AG08396 (cell line): ENCODE measurements at places on chromosomes 3 and 15.

DNA sequence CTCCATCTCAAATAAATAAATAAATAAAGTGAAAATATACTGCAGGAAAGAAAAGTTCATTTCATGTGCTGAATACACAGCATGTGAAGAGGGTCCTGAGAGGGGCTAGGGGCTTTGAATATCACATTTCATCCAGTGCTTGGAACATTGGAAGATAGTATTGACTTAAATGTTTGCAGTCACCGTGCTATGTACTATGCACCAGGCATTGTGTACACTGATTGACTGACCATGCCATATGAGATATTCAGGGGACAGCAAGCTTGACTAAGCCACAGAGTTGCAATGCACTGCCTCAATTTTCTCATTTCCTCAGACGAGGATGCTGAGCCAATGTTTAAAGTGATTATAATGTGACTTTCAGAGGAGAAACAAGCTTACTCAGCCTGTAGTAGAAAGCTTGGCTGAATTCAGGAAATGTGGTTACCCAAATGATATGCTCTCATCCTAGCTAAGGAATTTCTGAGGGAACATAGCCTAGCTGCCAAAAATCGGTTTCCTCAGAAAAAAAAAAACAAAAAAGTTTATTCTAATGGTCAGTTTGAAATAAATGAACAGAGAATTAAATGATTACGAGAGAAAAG is 557.9 kb downstream of the FGF12 start:
- no peak for DNase-seq

GRCh38 chr15:72782274-72783003 is 1.1 kb downstream of the ADPGK start:
- no peak for DNase-seq

DNA sequence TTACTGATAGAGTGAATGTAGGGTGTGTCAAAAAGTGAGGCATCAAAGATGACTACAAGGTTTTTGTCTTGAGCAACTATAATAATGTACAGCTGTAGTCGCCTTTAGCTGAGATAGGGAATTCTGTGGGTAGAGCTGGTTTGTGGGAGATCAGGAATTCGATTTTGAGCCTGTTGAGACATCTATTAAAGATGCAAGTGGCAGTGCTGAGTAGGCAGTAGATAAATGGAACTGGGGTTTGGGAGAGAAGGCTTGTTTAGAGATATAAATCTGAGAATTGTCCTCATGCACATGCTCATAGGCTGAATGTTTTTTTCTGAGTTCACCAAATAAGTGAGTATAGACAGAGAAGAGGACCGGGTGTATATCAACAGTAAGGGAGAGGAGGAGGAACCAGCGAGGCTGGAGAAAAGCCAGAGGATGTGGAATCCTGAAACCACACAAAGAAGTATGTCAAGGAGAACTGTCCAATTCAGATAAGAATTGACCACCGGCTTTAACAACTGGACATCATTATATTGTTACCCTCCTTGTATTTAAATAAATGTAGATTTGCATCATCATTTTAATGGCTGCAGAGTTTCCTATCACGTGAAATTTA is 146.0 kb upstream of the TNIK start:
- no peak for DNase-seq

DNA sequence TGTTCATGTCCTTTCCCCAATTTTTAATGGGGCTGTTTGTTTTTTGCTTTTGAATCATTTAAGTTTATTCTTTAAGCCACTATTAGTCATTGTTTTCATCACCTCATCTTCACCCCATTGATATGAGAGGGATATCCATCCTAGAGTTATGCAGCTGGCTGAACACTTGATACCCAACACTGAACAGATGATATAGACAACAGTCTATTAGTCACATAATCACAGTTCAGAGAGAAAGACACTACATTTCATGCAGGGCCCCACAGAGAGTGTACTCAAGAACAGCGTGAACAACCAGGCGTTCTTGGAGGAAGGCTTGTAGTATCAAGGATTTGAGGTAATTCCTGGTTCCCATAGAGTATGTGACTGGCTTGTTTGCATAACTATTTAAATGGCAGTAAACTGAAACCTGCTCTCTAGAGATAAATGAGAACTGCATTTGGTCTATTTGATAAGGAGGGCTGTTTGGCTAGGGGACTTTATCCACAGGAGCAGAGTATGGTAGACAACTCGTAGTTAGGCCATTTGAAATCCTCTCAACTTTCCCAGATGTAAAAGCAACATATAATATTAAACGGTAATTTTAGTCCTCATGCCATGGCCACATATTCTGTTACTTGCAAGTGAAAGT is 618.7 kb downstream of the SI start:
- no peak for DNase-seq

GRCh38 chr3:56860939-56861338 is 59.2 kb upstream of the ARHGEF3 start:
- no peak for DNase-seq

- no peak for DNase-seq
Measured at GRCh38 chr3:182521339-182521738, 272.0 kb upstream of the ATP11B start.

- DNase-seq = no peak
Measured at GRCh38 chr15:60970246-60971170, 258.6 kb downstream of the RORA start.

DNA sequence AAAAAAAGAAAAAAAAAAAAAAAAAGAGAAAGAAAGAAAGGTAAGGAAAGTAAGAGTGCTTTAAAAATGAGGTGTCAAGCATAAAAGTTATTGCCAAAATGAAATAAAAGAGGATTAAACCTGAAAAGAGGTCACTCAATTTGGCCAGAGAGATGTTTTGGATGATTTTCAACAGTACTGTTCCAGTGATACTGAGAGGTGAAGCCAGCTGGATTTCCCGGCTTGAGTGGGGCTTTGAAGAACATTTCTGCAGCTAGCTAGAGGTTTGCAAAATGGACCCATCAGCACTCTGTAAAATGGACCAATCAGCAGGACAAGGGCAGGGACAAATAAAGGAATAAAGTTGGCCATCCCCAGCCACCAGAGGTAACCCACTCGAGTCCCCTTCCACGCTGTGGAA is 128.5 kb downstream of the LSAMP start:
- DNase-seq = no peak

DNA sequence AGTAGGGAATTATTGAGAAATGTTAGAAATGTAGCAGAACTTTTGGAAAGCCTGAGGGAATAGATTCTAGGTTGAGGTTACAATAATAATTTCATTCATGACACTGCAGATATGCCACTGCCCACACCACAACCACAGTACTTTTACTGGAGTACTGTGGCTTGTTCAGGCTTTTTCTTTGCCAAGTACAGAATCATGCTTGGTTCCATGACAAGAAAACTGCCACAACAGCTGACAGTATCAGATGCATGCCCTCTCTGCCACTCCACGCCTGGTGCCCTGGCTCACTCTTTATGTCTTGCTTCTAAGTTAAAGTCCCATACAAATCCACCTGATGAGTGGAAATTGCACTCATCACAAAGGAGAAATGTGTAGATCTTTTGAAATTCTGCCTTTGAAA is 398.6 kb downstream of the ZIC1 start:
- no peak for DNase-seq

GRCh38 chr15:68565726-68566125 is 13.1 kb upstream of the CORO2B start:
- DNase-seq = no peak

DNA sequence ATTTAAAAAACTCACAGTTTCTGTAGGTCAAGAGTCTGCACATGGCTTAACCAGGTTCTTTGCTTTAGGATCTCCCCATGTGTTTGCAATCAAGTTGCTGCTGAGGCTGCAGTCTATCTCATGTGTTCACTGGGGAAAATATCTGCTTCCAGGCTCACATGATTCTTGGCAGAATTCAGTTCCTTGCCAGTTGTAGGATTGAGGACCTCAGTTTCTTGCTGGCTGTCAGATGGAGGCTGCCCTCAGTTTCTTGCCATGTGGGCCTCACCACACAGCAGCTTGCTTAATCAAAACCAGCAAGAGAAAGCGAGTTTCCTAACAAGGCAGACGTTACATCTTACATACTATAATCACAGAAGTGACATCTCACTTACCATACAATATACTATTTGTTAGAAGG is 10.0 kb upstream of the TBC1D5 start:
- no peak for DNase-seq

DNA sequence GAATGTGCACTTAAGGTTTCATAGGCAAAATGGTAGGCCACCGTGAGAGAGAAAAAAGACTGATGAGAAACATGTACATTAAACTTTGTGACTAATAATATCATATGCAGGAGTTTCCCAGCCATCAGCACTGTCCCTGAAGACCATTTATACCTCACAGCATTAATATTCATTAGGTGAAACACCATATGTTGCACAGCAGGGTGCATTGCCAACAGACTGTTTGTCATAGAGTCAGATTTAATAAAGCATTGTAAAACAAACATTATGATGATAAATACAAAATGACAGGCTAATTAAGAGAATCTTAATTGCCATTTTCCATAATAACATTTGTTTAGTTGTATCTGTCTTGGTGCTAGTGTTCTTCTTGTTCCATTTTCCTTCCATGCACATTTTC is 578.3 kb downstream of the EPHA3 start:
- no peak for DNase-seq
